Cardiac septum (tissue), 1 donor: ENCODE measurements at places on chromosomes 11 and 22. TPM values are rescaled to one million over a fixed set of nuclear protein-coding genes. Genes with fewer than 3 reads are reported as not detected.

Gene SERPIND1
- 0.13 TPM for total RNA-seq

Gene NAV2
- total RNA-seq: 50.8 TPM

Gene PKDREJ
- 0.11 TPM for total RNA-seq

Gene KCNK7
- total RNA-seq: 1.5 TPM

Gene RFPL2
- total RNA-seq: not detected

DNA sequence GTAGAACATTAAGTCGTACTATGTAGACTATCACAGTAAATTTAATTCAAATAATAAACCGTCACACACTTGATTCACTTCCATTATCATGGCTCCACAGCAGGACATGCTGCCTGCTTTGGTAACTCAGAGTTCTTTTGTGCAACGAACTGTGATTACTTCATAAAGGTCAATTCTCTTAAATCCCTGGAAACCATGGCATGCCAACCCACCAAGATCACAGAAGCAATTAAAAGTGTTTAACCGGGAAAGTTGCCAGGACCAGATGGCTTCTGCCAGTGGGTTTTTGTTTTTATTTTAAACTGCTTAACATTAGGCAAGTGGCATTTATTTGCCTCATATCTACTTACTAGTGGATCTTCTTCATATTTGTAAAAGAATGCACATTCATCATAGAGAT, 1162.1 kb downstream of the DLG2 start:
- no peak for DNase-seq

- DNase-seq: no peak
Observed at GRCh38 chr22:26927821-26928220, 270.4 kb downstream of the MIAT start.

GRCh38 chr22:38235240-38235850, 33.6 kb downstream of the MAFF start:
- no peak for DNase-seq

DNA sequence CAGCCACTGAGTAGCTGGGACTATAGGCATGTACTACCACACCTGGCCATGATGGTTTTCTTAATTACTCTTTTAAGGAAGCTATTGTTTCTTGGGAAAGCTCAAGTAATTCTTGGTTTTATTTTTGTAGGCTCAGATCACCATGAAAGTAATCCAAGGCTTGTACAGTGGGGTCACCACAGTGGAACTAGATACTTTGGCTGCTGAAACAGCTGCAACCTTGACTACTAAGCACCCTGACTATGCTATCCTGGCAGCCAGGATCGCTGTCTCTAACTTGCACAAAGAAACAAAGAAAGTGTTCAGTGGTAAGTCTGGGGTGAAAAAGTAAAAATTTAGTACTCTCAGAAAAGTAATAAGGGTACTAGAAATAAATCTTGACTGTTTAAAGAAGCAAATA, 11.3 kb downstream of the RRM1 start:
- no peak for DNase-seq

GRCh38 chr11:22602504-22602903, 23.1 kb downstream of the FANCF start:
- no peak for DNase-seq

GRCh38 chr11:34558673-34559072, 45.1 kb upstream of the ELF5 start:
- DNase-seq: no peak

DNA sequence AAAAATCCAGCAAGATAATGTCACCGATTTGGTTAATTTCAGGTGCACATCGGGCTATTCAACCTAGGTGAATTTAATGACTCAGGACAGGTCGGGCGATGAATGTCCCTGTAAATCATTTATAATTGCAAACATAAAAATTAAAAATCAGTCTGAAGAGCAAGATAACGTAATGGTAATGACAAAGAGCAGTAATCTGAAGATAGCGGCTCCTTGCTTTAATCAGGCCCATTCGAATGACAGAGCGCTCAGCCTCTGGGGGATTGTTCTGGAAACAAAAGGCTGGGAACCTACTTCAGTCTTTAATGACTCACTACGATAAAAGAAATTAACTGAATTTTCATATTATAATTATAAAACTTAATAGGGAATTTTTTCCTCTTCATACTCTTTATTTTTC, 61.3 kb downstream of the RCN1 start:
- DNase-seq: no peak

- DNase-seq: no peak
Observed at GRCh38 chr11:58507355-58507754, 550 bp downstream of the OR5B21 start.

- no peak for DNase-seq
Observed at GRCh38 chr11:123567466-123567865, 87.0 kb downstream of the SCN3B start.

DNA sequence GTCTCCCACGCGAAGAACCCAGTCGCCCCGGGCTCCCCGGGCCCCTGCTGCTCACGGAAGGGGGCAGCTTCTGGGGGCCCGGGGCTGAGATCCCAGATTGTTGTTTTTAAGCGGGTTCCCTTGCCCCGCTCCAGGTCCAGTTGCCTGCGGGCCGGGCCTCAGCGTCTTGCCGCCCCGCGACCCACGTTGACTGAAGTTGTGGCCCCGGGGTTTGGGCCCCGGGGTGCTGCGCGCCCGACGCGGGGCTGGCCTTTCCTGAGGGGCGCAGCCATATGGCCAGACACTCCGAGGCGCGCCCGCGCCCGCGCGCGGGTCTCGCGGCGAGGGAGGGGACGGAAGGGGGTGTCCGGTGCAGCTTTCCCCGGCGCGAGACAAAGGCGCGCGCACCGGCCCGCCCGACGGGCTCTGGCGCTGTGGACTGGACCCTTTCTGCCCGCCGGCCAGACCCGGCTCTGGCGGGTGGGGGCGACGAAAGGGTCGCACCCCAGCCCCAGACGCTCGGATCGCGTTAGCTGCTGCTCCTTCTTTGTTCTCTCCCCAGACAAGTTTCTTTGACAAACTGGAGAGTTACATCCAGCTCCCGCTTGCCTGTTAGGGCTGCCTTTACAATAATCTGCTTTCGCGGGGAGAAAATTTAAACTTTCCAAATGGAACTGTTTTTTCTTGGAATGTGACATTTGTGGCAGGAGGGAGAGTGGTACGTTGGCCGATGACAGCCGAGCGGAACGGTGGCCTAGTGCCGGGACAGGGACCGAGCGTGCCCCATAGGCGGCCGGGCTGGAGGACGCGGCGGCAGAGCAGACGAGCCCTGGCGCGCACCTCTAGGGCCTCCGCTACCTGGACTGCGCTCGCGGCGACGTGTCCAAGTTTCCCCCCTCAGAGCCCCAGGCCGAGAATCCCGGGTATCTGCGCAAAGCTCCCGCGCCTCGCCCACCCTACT, 716 bp downstream of the AMOTL1 start:
- peak; percentile 78 for DNase-seq

DNA sequence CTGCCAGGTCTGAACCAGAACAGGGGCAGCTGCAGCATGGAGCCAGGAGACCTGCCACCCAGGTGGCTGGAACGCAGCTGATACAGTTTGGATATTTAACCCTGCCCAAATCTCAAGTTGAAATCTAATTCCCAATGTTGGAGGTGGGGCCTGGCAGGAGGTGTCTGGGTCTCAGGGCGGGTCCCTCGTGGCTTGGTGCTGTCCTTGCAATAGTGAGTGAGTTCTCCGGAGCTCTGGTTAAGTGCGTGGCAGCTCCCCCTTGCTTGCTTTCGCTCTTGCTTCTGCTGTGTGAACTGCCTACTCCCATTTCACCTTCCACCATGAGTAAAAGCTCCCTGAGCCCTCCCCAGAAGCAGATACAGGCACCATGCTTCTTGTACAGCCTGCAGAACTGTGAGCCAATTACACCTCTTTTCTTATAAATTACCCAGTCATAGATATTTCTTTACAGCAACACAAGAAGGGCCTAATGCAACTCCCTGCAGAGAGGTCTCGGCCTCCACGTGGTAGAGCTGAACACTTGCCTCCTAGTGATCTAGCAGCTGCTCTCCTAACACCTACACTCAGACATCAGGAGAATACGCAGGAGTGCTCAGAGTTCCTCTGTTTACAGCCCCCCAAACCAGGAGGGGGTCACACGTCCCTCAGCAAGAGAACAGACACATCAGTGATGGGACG, 203.7 kb downstream of the CTTN start:
- DNase-seq: no peak

DNA sequence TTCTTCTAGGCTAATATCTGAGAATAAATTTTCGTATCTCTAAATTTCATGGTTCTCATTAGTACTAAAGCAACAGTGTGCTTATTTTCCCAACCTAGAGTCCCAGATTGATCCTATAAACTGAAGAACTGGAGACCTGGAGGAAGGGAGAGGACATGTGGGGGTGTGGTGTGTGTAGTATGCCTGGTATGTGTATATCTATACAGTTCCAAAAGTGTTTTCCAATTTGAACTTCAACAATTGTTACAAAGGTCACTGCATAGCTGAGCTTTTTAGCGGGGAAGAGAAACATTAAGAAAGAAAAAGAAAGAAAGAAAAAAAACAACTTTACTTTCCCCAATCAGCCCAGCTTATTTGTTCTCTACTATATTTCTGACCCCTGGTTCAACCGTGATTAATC, 152.1 kb downstream of the SOX6 start:
- no peak for DNase-seq

DNA sequence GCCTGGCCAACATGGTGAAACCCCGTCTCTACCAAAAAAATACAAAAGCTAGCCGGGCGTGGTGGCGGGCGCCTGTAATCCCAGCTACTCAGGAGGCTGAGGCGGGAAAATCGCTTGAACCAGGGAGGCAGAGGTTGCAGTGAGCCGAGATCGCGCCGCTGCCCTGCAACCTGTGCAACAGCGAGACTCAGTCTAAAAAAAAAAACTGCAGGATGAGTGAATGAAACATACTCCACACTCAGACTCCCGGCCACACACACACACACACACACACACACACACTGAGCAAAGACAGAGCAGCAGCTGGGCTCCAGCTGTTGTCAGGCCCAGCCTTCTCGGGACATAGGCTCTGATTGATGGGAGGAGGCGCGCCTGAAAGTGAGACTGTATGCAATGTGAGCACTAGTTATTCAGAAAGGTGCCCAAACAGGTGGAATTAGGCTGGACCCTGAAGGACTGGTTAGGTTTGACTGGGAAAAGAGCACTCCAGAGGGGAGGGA, 1.5 kb upstream of the PLEKHA7 start:
- no peak for DNase-seq

DNA sequence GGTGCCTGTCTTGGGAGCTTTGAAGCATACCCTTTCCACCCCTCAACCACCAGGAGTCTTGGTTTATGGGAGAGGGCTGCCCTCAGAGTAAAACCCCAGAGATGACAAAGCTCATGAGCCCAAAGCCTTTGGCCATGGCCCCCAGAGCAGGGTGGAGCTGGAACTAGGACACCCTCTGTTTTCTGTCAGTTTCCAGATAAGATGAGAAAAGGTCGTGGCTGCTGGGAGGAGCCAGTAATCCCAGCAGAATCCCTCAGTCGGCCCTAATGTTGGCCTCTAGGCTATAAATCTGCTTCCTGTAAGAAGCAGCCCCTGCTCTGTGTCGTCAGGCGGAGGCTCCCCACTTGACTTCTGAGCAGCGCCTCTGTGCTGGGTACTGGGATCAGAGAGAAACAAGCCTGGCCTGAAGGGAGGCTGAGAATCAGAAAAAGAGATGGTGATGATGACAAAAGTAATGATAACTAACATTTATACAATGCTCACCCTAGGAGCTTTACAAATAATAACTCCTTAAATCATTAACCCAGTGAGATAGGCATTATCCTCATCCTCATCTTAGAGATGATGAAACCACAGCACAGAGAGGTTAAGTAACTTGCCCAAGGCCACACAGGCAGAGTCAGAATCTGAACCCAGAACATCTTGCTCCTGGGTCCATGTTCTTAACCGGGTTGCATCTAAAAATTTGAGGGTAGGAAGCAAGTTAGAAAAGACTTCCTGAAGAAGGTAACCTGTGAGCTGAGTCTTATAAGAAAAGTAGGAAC, 471.4 kb downstream of the SOX6 start:
- no peak for DNase-seq

GRCh38 chr22:37212174-37212906, at the start of gene SSTR3:
TSS of gene SSTR3 (minus strand) at chr22:37212477. CDS start at chr22:37207803, 4,674 bp downstream.
- DNase-seq: peak; percentile 73

DNA sequence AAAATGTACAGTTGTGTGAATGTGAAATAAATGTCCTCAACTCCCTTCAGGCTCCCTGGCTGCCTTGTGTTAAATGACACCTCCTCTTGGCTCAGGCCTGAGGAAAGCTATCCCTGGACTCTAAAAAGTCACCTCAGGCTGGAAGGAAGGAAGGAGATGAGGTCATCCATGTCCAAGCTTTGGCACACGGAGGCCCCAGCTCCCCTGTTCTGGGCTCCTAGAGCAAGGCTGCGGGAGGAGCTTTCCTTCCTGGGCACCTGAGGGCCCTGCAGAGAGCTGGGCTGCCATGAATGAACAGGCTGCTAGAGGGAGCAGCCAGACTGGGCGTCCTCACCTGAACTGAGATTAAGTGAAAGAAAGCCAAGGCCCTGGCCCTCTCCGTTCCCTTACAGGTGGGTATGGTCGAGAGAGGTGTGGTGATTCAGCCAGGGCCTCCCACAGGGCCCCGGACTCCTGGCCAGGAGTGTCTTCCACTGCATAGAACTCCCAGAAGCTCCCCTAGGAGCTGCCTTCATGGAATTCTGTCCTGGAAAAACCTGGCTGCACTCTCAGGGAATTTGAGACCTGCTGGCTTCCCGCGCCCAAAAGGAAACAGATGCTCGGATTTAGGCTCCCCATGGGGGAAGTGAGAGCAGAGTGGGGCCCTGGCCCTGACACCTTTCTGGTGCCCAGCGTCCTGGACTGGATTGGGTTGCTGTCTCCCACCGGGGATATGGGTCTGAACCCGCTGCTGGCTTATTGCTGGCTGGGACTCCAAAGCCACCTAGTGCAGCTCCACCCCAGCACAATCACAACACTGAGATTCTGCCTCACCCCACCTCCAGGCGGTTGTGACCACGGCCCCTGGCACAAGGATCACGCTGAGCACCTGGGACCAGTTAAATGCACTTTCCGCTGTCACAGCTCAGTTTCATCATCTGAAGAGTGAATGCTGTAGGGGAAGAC, 22.2 kb downstream of the MYBPC3 start:
- DNase-seq: no peak

DNA sequence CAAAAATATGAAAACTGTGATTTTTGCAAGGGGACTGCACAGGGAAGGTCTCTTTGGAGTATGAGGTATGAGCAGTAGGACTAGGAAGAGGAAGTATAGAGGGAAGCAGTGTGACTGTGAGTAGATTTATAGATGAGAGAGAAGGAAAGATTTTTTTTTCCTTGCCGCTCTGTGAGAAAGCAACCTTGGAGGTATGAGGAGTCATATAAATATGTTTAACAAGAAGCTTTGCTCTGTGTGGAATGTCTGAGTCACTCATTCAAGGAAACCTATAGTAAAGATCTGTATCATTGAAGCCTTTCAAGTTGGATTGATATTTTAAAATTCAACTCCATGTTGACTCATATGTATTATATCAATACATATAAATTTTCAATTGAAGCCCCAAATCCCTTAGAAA, 26.2 kb downstream of the DNHD1 start:
- no peak for DNase-seq

GRCh38 chr11:116527180-116527991, 245.4 kb downstream of the BUD13 start:
- peak; percentile 50 for DNase-seq

- no peak for DNase-seq
Observed at GRCh38 chr11:5137014-5137413, 1.1 kb downstream of the OR52A5 start.

GRCh38 chr11:68335683-68336082, 23.3 kb downstream of the LRP5 start:
- no peak for DNase-seq

- DNase-seq: no peak
Observed at GRCh38 chr22:29102300-29102699, 29.5 kb downstream of the KREMEN1 start.
